ENCODE measurements at places on chromosomes 4 and X.

DNA sequence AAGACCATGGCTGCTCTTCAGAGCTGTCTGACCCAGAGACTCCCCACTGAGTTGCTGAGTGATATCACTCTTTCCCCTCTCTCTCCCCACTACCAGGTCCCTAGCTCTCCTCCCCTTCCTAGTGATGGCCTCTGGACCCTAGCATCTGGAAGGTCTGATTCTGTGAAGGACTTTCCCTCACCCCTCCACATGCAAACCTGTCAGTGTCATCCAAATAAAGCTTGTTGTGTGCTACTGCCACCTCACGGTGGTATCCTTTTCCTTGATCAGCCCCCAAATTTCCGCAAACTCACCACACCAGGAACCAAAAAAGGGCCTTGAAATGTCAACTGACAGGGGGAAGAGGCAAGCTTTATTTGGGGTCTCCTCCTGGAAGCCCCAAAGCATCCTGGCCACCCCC lies 500.2 kb downstream of the IDS start:
- no peak for DNase-seq

DNA sequence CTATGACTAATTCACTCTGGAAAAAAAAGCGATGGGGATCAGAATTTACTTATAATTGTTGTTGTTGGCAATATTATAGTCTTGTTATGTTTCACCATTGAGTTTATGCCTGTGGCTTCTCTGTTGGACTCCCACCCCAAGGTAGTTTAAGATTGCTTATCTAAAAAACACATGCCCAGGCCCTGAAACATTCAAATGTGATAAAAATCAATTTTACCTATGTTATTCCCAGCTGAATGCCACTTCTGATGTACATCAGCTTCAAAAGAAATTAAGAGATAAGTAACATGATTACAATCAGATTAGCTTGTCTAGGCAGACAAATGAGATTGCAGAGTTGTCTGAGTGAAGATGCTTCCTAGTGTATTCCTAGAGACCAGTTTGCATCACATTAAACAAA lies 484.7 kb downstream of the PCDH7 start:
- no peak for DNase-seq

DNA sequence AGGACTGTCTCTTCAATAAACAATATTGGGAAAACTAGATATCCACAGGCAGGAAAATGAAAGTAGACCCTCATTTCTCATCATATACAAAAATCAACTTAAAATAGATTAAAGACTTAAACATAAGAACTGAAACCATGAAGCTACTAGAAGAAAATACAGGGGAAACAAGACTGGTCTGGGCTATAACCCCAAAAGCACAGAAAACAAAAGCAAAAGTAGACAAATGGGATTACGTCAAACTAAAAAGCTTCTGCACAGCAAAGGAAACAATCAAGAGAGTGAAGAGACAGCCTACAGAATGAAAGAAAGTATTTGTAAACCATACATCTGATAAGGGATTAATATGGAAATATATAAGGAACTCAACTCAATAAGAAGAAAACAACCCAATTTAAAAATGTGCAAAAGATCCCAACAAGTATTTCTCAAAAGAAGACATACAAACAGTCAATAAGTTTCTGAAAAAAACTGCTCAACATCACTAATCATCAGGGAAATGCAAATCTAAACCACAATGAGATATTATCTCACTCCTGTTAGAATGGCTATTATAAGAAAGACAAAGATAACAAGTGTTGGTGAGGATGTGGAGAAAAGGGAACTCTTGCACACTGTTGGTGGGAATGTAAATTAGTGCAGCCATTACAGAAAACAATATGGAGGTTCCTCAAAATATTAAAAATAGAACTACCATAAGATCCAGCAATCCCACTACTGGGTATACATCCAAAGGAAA lies 325.3 kb upstream of the RASGEF1B start:
- DNase-seq: no peak

GRCh38 chr4:6332042-6332668 lies 62.5 kb downstream of the WFS1 start:
- peak; percentile 25 for DNase-seq

DNA sequence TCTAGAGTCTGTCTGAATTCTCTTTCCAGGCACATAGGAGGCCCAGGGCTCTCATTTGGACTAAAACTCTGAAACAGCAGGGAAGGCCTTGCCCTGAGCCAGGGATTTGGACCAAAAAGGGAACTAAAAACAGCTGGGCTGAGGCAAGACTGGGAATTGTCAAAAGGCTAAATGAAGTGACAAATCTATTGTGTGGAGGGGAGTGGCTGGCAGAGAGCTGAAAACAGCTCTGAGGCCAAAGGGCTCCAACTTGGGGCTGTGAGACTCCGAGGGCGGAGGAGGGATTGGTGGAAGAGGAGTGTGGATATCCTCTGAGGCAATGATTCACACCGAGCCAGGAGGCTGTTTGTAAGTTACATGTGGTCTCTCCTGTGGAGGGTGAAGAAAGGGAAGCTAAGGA lies 63.2 kb downstream of the PHEX start:
- no peak for DNase-seq

GRCh38 chr4:140115140-140115539 lies 38.8 kb downstream of the MAML3 start:
- DNase-seq: no peak

Data from CD8-positive, alpha-beta memory T cell (primary cell).